Naive thymus-derived CD8-positive, alpha-beta T cell (primary cell): ENCODE measurements at places on chromosomes 16 and 17. TPM values are rescaled to one million over a fixed set of nuclear protein-coding genes. Genes with fewer than 3 reads are reported as not detected.

GRCh38 chr16:85620374-85620773, 7.3 kb downstream of the GSE1 start:
- H3K4me3 ChIP-seq: no peak overlapping the region
- DNase-seq: no peak
- no peaks in the 10 kb centered on the region for H3K27me3 ChIP-seq
- no peak overlapping the region for H3K27ac ChIP-seq

- H3K27ac ChIP-seq: no peak overlapping the region
- H3K4me1 ChIP-seq: peaks cover 6% of the 10 kb centered on the region
- DNase-seq: no peak
- no peaks in the 10 kb centered on the region for H3K36me3 ChIP-seq
- H3K4me3 ChIP-seq: no peak overlapping the region
Observed at GRCh38 chr17:81245024-81245664, 6.0 kb downstream of the NDUFAF8 start.

DNA sequence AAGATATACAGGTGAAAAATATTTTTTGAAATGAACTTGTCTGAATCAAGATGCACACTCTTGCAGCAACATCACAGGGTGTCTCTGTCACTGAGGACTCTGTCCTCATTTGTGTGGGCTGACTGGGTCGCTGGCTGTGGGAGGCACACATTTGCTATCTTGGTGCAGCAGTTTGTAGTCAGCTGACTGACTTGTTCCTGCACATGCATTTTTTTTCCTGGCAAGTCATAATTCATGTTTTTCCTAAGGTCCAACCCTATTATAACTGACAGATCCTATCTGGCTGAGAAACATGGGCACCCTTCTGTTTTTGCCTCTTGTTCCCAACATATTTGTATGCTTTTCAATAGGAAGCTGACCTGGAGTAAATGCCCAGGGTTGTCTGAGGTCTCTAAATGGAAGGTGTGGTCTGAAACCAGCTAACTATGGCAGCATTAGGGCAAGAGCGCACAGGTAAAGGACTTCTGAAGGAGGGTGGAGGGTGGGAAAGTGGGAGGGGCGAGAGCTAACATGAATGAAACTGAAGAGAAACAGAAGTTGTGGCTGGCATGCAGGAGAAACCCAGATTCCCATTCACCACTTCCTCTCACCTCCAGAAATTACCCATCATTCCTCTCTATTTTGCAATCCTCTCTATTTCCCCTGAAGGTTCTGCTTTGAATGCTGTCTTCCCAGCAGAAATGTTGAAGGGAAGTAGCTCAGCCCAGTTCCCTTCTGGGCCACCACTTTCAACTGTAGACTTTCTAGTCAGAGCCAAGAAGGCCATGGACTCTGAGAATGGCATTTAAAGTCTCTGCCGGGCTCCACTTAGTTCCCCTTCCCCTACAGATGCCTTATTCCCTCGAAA, 166.1 kb downstream of the PRKCA start:
- H3K36me3 ChIP-seq: peaks cover 24% of the 10 kb centered on the region
- no peak for DNase-seq
- no peaks in the 10 kb centered on the region for H3K27me3 ChIP-seq
- peak overlapping the region; percentile 36 for H3K4me3 ChIP-seq
- H3K4me1 ChIP-seq: peaks cover 68% of the 10 kb centered on the region

Gene TOX3
- not detected for total RNA-seq

Gene CA7
- total RNA-seq: not detected
